ENCODE measurements at places on chromosomes 11 and 22.

DNA sequence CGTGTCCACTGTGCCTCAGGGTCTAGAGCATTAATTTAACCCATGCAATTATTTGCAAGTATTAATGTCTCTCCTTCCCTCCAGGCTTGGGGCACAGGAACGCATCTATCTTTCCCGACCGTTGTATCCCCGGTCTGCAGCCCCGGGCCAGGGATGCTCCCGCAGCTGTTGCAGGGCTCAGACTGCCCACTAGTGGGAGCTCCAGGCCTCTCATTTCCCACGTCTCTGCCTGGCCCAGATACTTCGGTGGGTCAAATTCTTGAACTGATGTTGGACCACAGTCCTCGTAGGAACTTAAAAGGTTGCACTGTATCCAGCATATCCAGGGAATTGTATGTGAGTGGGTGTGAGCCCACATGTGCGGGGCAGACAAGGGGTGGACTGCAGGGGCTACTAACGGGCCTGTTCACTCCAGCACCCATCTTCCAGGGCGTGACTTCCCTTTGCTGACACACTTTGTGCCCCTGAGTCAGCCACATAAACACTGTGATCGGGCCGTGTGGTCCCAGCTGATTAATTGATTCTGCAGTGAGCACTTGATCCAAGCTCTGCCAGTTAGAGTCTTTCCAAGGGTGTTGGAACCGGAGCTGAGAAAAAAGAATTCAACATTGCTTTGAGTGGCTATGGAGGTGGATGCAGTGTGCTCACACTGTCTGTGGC lies 451.3 kb downstream of the TBC1D22A start:
- no peak for DNase-seq

- DNase-seq, result peak; percentile 9
Observed at GRCh38 chr11:6438979-6439571, 1.7 kb downstream of the HPX start.

DNA sequence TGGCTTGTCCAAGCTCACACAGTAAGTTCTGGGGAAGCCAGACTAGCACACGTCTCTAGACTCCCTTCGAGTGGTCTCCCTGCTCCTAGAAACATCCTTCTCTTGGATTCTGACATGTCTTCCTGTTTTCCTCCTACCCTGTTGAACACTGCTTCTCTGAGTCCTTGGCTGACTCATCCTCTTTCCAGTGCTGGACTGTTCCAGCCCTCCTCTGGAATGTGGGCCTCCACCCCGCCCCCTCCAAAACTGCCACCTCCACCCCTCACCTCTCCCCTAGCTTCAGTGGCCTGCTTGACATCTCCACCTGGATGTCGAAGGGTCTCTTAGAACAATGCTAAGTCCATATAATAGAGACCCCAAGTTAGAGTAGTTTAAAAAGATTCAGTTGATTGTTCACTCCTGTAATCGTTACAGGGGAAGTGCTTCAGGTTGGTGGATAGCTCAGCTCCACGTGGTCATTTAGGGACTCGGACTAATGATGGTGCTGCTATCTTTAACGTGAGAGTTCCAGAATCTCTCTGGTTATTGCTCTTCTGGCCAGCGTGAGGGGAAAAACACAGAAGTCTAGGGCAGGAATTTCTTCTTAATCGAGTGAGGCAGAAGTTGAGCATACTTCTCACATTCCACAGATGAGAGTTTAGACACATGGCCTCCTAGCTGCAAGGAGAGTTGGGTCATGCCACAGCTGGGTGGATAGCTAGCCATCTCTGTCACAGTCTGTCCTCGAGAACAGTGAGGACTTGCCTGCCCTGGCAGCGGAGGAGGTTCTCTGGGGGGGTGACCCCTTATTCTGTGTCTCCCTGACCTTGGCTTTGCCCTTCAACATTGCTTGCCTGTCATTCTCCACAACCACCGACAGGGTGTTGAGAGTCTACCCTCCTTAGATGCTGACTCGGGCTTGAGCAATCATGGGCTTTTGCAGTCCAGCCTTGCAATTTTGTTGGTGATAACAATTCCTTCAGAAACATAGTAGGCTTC lies 4.7 kb upstream of the C11orf96 start:
- no peak for DNase-seq

DNA sequence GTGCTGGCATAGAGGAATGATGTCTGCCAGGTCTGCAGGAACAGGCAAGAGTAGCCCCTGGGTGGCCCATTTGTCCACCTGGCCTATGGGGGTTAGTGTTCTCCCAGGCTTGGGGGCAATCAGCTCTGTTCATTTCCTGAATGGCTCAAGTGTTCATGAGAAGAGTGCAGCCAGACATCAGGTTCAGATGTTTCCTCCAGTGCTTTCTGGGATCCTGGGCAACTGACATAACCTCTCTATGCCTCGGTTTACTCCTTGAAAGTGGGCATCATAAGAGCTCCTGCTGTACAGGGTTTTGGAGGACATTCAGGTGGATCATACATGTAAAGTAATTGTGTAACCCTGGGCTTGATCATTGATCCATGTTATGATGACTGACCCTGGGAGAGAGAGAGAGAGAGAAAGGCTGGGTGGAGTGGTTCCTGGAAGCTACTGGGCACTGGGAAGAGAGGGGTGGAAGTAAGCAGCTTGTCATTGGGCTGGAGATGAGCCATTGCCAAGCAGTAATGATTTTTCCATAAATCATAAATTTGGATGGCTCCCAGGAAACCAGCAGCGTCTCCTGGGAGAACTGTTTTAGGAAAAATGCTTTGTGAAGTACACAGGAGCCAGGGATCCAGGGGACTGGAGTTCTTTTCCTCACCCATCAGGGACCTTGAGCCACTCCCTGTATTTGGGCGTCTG lies 30.2 kb upstream of the ACCSL start:
- DNase-seq, result no peak

- DNase-seq, result no peak
Observed at GRCh38 chr11:77411137-77411707, 62.7 kb downstream of the PAK1 start.

GRCh38 chr11:62069374-62069773 lies 54.4 kb upstream of the INCENP start:
- no peak for DNase-seq

GRCh38 chr22:43432883-43433415 lies 21.1 kb downstream of the MPPED1 start:
- no peak for DNase-seq

GRCh38 chr22:37298748-37299495 lies 16.6 kb downstream of the CYTH4 start:
- no peak for DNase-seq

- DNase-seq, result no peak
Observed at GRCh38 chr22:19986011-19986409, 30.6 kb downstream of the ARVCF start.

DNA sequence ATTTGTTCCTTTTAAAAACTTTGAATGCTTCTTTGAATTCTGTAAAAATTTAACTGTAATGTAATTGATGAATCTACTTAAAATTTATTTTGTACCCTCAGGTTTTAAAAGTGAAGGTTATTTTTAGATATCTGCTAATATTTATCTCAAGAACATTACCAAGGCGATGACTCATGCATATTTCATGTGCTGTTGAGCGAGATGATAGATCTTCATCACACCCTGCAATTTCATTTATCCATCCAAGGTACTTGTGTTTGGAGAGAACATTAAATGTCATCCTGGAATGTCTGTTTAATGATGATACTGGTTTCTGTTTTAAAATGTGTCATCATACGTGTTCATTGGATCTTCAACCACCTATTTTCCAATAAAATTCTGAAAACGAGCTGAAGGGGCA lies 6.7 kb upstream of the OOSP4A start:
- DNase-seq, result no peak

- DNase-seq, result no peak
Observed at GRCh38 chr11:62433141-62433903, 14.5 kb downstream of the SCGB1A1 start.

- DNase-seq, result no peak
Observed at GRCh38 chr11:266676-267439, 11.3 kb upstream of the NLRP6 start.
